ENCODE measurements at places on chromosomes 7 and 10.

DNA sequence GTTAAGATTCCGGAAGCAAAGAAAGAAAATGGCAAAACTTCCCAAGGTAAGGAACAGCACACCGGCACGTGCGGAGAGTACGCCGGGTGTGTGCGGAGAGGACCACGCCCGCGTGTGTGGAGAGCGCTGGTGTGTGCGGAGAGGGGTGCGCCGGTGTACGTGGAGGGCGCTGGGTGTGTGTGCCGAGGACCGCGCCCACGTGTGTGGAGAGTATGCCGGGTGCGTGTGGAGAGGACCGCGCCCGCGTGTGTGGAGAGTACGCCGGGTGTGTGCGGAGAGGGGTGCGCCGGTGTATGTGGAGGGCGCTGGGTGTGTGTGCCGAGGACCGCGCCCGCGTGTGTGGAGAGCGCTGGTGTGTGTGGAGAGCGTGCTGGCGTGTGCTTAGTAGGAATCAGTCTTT, 48.6 kb upstream of the DPYSL4 start:
- DNase-seq = no peak

DNA sequence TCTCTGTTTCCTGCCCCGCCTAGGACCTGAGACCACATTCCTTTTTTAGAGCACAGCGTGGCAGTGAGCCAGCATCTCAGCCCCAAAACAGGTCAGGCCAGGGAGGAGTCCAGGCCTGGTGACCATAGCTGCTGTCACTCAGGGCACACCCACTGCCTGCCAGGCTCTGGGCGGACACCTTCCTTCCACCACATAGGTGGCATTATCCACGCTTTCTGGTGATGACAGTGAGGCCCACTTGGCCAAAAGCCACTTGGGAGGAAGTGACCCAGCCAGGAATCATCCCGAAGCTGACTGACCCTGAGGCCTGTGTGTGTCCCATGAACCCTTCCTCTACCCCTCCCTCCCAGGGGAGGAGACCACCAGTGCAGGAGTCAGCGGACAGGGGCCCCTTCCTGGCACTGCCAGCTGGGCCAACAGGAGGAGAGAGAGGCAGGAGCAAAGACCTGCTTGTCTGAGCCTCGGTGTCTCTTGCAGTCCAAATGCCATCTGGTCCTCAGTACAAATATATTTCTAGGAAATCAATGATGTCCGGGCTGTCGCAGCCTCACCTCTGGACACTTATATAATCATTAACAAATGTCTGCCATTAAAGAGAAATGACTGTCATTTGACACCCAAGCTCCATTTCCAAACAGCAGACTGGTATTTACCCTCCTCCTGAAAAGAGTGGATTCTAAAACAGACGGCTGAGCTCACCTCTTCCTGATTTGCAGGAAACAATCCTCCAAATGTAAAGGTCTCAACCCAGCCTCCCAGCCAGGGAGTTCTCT, 63.0 kb downstream of the ABRAXAS2 start:
- DNase-seq = no peak

- DNase-seq = no peak
These were observed 288.6 kb downstream of the NEBL start for GRCh38 chr10:20608503-20608902.

DNA sequence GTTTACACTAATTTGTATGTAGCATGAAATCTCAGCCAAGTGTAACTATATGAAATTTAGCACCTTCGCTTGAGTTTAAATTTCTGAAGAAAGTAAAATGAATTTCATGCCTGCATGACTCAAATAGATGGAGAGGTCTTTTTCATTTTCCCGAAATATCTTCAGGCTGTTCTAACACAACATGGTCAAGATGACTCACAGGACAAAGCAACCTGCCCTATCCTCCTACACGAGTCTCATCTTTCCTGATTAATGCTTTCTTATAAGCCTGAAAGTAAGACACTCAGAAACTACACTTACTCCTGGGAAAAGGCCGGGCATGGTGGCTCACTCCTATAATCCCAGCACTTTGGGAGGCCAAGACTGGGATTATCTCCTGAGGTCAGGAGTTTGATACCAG, 41.2 kb downstream of the CH25H start:
- no peak for DNase-seq

DNA sequence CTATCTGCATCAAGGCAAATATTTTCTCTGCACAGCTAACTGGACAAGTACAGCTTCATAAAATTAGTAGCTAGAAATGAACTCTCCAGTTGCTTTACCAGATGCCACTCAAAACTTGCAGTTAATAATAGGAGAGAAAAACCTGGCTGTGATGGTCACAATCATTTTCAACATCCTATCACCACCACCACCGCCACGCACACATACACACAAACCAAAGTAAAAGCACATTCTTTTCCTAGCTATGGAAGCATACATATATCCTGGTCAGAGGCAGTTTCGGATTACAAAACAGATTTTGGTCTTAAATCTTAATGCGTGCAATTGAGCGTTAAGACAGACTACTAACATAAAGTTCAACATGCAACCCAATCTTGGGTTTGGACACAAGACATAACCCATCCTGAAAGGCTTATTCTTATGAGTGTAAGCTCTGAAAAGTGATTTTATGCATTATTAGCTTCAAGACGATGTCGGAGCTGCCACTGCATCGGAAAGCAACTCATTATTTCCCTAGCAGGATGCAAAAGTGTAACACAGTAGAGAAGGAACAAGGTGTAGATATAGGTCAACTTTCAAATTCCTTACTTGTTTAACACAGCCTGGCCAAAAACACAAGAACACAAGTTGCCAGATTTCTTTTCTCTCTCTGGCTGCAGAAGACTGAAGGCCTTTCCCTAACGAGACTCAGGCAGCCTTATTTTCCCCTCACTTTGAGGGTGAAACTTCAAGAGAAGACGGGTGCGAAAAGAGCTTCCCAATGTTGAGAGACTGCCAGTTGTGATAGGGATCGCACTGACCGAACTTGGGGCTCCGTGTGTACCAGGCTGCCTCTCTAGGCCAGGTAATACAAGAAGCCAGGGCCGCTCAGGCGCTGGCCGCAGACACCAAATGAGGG, 1.2 kb downstream of the CACUL1 start:
- DNase-seq = no peak

DNA sequence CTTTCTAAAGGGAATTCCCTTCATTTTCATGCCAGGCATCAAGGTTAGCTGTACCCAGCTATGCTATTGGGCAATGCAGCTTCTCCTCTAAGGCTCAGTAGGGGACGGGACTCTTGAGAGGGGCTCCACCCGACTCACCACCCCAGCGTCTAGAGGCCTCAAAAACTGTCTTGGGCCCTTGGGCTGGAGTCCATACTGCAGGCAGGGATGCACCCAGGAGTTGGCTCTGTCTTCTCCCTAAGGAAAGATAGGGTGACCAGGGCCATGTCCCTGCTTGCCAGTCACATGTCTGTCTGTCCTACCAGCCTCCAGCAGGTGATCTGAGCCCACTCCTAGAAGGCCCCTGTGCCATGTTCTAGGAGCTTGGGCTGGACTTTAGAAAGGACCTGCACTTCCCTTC, 1.2 kb downstream of the OPN4 start:
- no peak for DNase-seq

GRCh38 chr7:36430881-36431280, 41.2 kb downstream of the ANLN start:
- DNase-seq = no peak

- no peak for DNase-seq
These were observed 29.1 kb downstream of the CDCA7L start for GRCh38 chr7:21916629-21917028.

- peak; percentile 90 for DNase-seq
These were observed 180.3 kb downstream of the NPSR1 start for GRCh38 chr7:34838329-34838728.

DNA sequence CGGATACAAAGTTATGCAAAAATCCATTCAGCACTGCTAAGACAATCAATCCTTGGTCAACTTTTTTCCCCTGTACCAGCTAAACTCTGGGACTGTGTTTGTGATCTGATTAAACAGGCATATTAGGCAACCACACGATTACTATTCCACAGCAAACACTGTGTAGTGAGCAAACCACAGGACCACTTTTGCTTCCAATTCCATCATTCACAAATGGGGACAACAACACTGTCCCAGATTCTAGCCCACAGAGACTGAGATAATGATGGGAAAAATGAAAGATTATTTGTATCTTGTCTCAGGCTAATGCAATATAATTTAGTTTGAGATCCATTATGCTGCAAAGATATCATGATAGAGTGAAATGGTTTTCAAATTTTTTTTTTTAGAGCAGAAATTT, 163.7 kb upstream of the AOAH start:
- DNase-seq = no peak

DNA sequence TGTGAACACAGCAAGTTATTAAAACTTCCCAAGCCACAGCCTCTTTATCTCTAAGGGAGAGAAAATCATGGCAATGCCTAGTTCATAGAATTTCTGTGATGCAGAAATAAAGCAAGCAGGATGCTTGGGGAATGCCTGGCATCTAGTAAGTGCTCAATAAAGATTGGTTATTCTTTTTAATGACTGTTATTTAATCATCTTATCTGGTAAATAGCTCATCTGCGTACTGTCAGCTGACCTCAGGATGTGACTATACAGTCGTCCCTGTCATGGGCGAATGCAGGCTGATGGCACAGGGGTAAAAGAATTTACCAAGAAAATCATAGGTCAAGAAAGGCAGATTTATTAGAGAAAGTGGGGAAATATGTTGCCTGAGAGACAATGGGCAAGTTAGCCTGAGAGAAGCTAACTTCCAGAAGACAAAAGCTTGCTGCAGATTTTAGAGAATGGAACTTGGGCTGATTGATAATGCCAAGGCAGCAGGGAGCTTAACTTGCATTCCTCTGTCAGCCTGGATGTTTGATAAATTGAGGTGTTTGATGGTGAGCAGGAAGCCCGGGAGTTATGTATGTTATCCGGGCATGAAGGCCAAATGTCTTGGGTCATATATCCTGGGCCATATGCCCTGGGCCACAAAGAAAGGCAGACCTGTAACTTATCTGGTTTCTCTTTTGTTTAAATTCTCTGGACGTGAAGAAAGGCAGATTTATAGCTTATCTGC, 126.0 kb downstream of the KCNMA1 start:
- DNase-seq = no peak
